Activated T-cell treated with anti-CD3 and anti-CD28 coated beads, Interleukin-2, amount 50 U/mL, for 24 hours (primary cell): ENCODE measurements at places on chromosomes 3 and 15.

DNA sequence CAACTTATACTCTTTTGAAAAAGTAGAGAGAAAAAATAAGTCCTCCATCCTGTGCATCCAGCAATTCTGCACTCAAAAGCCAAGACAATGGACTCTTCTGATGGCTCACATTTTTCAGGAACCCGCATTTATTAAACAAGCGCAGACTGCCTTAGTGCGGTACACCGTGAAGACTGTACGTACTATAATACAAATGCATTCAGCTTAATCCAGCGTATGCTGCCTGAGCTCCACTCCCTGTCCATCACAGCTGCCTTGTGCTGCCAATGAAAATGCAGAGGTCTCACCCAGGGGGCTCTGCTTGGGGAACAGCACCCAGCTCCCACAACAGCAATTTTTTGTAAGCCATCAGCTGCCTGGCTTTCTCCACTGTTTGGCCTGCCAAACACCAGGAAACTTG lies 350.9 kb downstream of the ULK4 start:
- no peak for DNase-seq

DNA sequence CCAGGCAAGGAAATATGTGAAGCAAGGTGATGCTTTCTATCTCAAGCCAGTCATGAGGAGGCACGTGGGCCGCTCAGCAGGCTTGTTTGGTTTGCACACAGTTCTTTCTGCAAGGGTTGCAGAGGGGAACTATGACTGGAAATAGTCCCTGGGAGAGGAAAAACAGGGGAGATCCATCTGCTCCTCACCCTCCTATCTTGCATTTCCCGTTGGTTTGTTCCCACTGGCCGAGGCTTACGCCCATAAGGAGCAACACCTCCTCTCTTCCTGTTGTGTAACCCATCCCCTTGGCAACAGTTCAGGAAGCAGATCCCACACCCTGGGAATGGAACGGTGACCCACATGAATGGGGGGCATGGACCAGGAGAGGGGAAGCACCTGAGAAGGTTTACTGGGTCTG lies 72.1 kb upstream of the MAGI1 start:
- no peak for DNase-seq

DNA sequence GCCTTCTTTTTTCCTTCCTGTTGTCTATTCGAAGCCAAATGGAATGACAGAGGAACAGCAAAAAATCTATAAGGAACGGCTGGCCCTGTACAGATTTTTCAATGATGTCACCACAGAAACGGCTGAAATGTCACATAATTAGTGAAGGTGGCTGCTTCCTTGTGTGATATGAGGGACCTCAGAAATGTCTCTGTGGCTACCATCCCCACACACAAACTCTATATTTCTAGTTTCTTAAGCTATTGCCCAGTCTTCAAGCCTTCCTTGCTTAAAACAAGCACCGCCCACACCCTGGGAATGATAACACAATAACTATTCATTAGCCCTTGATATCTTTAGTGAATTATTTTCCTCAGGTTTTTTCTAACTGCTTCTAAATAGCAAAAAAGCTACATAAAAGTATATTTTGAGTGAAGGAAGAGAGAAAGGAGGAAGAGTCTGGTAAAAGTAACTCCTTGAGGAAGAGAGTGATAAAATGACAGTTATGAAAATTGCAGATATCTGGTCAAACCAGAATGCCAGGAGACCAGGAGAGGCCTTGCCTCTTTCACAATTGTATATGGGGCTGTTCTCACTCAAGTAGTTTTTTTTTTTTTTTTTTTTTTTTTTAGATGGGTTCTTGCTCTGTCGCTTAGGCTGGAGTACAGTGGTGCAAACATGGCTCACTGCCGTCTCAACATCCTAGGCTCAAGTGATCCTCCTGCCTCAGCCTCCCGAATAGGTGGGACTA lies 38.7 kb downstream of the FMN1 start:
- no peak for DNase-seq

GRCh38 chr15:85026304-85027032 lies 44.8 kb downstream of the PDE8A start:
- DNase-seq = no peak

DNA sequence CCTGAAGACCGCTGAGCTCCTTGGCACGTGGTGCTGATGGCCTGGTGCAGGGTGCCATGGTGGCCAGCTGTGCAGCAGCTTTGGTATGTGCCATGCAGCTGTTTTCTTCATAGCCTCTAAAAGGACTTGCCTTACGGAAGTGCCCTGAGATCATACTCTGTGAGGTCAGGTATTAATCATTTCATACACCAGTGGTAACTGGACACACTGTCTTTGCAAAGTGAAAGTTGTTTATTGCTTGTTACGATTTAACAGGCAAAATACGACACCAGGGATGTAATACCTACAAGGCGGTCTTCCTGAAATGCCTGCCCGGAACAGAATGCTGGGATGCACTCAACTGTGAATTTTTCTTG lies 184.6 kb downstream of the ATP10A start:
- DNase-seq = no peak

DNA sequence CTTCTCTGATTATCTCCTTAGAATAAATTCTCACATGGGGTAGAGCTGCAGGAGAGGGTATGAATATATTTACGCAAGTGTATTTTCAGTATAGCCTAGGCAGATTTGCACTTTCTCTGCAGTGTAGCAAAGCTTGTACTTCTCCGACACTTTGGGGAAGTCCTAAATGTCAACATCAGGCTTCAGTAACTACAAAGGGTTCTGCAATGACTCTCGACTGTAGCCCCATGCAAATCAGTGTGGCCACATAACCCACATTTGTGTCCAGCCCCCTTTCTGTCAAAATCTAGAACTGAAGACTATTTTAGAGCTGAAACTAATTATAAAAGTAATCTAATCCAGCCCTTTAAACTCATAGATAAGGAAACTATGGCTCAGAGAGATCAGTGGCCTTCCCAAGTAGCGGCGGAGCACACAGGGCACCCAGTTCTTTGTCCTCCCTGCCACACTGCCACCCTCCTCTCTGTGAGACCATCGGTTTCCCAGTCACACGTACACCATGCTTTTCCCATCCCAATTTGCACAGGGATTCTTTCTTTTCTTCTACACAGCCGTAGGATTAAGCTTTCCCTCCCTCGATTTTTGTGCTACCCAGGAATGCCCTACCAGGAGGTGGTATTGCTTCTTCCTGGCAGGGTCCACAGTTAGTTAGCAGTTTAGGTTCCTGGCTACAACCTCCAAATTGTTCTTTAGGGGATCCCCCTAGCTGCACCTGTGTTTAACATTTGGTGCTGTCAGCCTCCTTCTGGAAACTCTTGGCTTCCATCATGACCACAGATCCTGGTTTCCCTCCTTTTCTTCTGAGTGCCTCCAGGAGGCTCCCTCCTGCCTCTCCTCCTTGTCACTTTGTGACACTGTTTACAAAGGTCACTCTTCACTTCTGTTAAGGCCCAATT lies 22.9 kb downstream of the MRAS start:
- no peak for DNase-seq

- DNase-seq = no peak
Measured at GRCh38 chr15:68201879-68202261, 3.3 kb downstream of the CALML4 start.

DNA sequence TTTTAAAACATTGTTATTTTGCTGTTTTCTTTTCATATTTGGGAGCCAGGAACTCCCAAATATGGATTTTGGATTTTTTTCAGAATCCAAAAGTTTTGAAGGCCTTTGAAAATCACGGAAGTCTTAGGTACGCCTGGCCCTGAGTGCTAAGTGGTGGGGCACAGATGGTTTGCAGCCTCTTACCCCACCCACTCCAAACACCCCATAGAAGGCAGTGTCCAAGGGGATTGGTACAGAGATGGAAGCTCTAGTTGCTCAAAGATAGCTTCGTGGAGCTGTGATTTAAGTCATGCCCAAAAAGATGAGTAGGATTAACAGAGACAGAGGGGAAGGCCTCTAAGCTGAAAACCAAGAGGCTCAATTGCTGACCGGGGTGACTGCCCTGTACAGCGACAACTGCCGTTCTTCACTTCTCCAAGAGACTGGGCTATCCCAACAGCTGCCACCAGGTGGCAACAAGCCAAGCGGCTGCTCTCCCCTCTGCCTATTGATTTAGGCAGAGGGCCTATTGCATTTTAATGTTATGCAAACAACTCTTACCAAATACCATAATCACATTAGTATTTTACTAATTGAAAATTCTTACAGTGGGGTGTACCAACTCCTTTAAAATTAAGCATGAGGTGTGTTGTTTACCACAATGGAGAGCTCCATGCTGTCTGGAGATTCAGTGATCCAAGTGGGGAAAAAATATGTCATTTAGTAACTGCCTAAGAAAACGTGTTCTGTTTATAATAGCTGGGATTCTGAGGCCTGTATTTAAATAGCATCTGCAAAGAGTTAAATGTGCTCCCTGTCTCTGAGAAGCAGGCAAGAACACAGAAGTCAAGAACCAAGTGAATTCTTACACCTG lies 64.0 kb upstream of the C15orf61 start:
- DNase-seq = peak; percentile 88

DNA sequence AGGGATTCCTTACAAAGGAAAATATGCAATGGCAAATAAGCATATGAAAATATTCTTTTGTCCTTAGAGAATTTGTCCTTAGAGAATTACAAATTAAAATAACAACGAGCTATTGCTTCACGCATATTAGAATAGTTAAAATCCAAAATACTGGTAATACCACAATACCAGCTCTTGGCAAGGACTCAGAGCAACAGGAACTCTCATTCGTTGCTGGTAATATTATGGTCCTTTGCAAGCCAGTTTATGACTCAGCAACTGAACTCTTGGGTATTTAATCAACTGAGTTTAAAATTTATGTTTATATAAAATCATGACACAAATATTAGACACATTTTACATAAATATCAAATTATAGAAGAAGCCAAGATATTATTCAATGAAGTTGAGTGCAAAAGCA lies 1730.4 kb downstream of the SI start:
- DNase-seq = no peak

DNA sequence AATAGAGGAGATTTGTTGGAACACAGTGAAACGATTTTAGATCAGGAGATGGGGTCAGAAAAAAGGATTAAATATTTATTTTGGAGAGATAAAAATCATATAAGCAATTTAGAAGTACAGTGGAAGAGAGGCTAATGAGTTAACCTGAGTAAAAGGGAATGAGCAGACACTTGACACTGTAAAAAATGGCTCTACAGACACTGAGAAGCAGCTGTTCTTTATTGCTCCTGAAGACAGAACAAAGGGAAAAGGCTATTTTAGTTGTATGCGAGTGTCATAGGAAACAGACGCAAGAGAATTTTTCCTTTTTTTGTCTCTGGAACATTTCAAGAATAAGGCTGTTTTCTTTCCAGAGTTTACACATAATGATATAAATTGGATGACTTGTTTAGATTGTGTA lies 34.3 kb downstream of the ASTE1 start:
- DNase-seq = no peak

DNA sequence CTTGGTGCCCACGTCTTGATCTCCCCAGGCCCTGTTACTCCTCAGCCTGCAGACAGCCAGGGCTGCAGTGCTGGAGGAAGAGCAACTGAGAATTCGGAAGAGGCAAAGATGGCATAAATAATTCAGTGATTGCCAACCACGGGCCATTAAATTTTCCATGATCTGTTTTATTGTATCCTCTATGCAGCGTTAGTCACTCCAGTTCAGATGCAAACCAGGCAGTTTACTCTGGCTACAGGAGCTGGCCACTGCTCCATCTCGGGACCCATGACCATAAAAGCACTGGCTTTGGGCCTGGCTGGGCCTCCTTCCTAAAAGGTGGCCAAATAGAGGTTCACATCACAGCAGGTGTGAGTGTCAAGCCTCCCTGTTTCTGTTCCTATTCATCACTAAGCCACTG lies 137.6 kb upstream of the TLE3 start:
- peak; percentile 9 for DNase-seq

GRCh38 chr15:47987461-47987860 lies 133.3 kb upstream of the SLC24A5 start:
- DNase-seq = no peak

DNA sequence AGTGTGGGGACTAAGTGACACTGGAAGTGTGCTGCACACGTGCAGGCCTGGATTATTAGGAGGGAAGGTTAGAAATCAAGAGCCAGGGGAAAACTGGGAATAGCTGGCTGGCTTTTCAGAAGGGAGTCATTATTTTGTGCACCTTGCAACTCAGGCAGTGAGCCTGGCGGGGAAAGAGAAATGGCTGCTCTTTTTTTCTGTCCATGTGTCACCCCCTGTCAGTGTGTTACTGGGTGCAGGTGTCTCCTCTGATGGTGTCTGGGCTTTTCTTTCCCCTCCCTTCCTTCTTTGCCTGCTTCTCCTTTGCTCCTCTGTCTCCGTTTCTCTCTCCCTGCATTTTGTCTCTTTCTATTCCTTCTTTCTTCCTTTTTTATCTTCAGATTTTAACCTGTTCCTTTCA lies 130.7 kb downstream of the APBA2 start:
- DNase-seq = no peak

DNA sequence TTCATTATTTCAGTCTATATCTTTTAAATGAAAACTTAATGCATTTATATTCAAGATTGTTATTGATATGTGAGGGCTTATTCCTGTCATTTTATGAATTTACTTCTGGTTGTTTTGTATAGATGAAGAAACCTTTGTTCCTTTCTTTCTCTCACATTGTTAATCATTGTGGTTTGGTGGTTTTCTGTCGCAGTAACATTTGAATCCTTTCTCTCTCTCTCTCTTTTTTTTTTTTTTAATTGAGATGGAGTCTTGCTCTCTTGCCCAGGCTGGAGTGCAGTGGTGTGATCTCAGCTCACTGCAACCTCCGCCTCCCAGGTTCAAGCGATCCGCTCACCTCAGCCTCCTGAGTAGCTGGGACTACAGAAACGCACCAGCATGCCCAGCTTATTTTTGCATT lies 22.1 kb downstream of the AGBL1 start:
- DNase-seq = no peak

DNA sequence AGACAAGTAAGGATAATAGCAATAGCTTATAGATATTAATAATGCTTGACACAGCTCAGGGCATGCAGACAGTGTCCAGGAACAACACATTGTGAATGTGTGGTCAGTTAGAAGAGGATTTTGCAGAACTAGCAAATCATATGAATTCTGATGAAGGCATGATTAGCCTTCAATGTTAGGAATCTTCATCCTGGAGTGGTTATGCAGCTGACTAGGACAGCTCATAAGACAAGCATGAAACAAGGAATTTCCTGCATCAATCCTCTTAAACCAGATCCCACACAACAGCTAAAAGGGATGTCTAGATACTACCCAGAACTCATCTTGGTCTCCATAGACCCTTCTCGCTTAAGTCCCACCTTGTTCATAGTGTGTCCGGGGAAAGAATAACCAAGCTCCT lies 499.0 kb upstream of the ATP11B start:
- DNase-seq = no peak

DNA sequence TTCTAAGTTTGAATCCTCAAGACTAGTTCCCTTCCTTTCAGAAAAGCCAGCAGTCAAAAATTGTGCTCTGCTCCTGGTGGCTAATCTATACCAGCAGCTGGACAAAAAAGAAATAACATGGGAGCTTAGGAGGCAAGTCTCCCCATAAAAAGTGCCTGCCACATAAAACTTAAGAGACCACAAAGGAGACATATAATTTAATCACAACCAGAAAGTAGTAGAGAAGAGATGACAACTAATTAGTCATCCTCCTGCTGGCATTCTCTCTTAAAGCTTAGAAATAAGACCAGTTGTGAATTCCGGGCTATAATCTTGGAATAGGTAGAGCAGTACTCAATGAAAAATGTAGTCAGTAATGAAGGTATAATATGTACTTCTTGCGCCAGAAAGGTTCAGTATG lies 20.2 kb upstream of the IMPG2 start:
- DNase-seq = no peak
